ENCODE measurements at places on chromosomes 4 and X.

- DNase-seq: no peak
Observed at GRCh38 chr4:40992472-40993295, 221.7 kb downstream of the APBB2 start.

DNA sequence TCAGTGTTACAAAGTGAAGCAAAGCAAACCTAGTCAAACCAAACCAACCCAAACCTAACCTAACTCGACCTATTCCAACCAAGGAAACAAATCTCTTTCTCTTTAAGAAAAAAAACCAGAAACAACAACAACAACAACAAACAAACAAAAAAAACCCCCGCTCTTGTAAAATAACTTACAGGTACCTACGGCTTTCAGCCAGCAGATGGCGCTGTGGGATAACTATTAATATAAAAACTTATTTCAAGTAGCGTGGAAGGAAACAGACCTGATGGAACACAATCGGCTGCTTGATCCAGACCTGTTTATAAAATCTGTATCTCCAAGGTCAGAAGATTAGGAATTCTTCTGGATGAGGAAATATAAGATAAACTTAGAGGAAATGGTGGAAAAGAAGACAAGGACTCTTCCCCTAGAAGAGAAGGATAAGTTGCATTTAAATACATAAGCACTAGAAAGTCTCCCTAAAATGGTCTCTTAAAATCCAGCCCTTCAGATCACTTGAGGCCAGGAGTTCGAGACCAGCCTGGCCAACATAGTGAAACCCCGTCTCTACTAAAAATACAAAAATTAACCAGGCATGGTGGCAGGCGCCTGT, 34.4 kb upstream of the CDKL5 start:
- DNase-seq: peak; percentile 68

DNA sequence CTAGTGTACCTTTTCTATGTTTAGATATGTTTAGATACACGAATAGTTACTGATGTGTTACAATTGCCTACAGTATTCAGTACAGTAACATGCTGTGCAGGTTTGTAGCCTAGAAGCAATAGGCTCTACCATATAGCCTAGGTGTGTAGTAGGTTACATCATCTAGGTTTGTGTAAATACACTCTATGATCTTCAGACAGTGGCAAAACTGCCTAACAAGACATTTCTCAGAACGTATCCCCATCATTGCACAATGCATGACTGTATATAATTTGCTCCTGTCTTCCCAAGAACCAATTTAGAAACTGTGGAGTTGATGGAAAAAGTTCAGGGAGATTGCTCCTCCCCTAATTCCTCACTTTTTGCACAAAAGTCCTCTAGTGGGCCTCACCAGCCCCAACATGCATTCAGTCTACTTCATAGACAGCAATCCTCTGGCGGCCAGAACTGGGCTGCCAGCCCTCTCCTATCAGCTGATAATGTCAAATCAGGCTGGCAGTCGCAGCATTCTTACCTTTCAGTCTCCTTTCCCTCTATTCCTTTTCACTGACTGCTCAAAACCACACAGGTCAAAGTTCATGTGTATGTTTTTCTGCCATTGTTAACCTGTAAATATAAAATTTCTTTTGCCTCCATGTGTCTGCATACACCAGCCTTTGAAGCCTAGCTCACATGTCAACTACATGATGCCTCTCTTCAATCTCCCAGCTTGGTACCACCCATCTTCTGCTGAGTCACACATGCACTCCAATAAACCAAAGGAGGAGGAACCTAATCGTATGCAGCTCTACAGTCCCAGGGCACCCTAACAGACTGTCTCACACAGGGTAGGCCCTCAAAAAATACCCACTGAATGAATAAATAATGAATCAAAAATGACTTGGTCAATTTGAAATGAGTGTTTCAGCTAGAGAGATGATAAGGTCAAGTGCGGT, 32.0 kb downstream of the BCLAF3 start:
- DNase-seq: no peak

GRCh38 chr4:110543577-110543976, 67.6 kb downstream of the ENPEP start:
- no peak for DNase-seq

Data from CD4-positive, alpha-beta T cell treated with Interleukin-17A for 1 hour (primary cell).